Cardiac muscle cell (in vitro differentiated cells and primary cell): ENCODE measurements at places on chromosomes 6 and 20. TPM values are rescaled to one million over a fixed set of nuclear protein-coding genes. Genes with fewer than 3 reads are reported as not detected.
A peak's percentile ranks its signal among the peaks of the same experiment; 100 is the strongest.

DNA sequence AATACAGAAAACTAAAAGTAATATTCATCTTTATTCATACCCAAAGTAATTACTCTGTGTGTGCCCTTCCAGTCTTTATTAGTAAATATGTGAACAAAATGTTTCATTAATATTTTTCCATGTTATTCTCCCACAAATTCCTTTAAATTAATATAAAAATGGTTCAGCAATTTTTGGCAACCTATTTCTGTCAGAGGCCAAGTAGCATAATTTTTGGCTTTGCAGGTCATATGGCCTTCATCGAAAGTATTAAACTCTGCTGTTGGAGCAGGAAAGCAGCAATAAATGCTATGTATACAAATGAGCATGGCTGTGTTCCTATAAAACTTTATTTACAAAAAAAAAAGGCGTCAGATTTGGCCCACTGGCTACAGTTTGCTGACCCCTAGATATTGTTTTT lies 16.1 kb downstream of the ZC2HC1B start:
- DNase-seq = no peak

GRCh38 chr6:48111143-48111506 lies at the start of gene PTCHD4:
Gene PTCHD4 (minus strand): TSS chr6:48111197. CDS start chr6:48068957, 42,240 bp downstream.
- peak; percentile 61 for DNase-seq

GRCh38 chr6:34671801-34672656 lies 24.5 kb downstream of the ILRUN start:
- DNase-seq = no peak

The BPIFA1 gene
- total RNA-seq = not detected in 2 replicates
